ENCODE measurements at places on chromosomes 5 and 9.

GRCh38 chr9:36924071-36924470 is 110.0 kb downstream of the PAX5 start:
- DNase-seq, result peak; percentile 31

- DNase-seq, result no peak
Measured at GRCh38 chr9:114824110-114824509, 18.3 kb upstream of the TNFSF15 start.

- no peak for DNase-seq
Measured at GRCh38 chr9:37856551-37856950, 47.4 kb downstream of the SLC25A51 start.

DNA sequence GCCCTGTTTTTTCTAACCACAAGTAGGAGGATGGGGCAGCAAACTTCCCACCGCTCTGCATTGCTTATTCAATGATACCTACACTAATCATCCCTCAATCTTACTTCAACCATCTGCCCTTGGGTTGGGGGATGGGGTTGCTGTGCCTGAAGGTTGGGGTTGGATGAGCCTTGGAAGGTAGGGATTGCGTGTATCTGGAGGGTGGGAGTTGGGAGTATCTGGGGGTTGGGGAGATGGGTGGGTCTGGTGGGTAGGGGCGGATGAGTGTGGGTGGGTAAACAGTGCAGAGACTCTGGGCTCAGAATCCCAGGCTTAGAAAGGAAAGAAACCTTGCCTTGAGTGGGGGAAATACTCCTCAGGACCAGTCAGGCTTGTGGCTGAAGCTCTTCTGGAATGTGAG is 467.4 kb downstream of the DIRAS2 start:
- no peak for DNase-seq

DNA sequence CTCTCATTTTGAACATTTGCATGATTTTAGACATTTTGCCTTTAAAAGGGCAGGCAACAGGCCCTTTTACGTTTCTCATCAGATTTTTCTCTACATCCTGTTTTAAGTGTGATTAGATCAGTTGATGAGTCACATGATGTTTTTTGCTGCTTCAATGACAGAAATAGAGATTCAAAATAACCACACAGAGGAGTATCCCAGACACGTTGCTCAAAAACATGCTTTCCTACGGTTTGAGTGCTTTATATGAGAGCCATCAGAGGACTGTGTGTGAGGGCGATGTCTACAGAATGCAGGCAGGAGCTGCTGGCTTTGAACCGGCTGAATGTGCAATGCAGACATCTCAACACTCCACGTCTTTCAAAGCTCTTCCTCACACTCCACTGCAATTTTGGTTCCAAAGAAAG is 42.1 kb downstream of the OTULIN start:
- DNase-seq, result no peak

- no peak for DNase-seq
Measured at GRCh38 chr5:180301253-180301652, 9.4 kb upstream of the MAPK9 start.

DNA sequence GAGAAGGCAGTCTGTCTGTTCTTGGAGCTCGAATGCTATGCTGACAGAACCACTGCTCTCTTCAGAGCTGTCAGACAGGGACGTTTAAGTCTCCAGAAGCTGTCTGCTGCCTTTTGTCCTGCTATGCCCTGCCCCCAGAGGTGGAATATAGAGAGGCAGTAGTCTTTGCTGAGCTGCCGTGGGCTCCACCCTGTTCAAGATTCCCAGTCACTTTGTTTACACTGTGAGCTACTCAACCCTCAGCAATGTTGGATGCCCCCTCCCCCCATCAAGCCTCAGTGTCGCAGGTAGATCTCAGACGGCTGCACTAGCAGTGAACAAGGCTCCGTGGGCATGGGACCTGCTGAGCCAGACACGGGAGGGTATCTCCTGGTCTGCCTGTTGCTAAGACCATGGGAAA is 344.2 kb downstream of the TMEM161B start:
- DNase-seq, result no peak

DNA sequence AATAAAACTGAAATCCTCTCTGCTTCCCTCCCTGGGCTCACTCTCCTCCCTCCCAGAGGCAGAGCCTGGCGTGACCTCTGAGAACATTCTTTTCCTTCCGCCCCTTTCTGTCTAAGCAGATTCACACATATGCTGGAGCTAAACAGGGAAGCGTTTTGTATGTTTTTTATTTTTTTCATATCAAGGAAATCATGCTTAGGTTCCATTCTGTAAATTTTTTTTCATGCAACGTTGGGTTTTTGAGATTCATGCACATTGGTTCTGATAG is 20.2 kb upstream of the BARHL1 start:
- no peak for DNase-seq

DNA sequence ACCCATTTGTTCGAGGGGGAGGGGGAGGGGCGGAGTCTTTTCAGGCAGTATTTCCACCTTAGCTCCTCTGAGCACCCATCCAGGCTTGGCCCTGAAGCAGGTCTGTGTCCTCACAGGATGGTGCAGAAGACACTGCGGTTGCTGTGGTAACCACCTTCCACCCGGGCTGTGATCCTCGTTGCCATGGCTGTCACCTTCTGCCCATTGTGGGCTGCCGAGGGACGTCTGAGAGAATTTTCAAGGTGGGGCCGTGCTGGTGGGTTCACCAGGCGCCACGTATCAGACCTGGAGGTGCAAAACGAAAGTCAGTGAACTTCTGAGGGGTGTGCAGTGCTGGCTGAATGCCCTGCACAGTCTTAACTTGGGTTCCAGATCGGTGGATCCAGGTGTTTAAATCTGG is 26.7 kb downstream of the POLR1E start:
- no peak for DNase-seq

GRCh38 chr5:14066326-14066725 is 76.8 kb upstream of the TRIO start:
- DNase-seq, result no peak

DNA sequence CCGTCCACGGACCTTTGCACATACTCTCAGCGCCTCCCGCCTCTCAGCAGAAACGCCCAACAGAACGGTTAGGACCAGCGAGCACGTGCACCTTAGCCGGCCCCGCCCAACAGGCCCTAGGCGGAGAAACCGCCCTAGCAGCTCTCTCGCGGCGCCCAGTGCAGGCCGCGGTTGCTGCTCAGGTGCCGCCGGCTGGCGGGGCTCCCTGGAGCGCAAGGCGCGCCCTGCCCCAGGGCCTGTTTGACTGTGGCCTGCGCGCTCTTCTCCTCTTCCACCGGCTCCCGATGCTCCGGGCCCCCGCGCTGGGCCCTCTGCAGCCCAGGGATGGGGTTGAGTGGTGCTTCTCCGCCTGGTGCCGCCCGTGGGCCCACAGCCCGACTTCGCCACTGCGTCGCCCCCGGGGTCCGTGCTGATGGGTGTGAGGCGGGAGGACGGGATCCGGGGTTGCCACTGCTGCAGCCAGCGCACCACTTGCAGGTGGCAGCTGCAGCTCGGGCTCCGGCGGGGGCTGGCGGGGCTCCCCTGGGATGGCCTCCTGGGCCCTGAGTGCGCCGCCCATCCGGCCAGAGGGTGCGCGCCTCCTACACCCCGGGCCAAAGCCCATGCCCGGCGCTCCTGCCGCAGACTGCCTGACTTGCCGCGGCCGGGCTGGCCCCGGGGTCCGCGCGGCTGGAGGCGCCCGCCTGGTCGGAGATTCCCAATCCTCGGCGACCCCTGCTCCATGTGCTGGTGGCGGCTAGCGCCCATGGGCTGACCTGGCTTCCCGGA is 1889.4 kb upstream of the CDH9 start:
- no peak for DNase-seq

DNA sequence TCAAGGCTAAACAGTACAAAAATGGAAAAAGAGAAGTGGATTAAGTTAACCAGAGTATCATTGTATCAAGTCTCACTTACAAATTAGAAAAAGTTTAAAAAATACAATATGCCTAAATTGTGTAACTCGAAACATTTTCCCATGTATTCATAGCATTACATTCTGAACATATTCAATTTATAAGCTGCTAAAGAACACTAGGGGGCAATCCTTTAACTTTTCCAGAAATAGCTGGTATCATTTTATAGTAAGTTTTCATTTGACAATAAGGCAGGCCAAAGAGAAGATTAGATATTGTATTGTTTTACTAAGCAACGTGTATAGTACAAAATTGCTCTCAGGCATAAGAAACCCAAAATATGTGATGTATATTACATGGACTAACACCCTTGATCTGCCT is 234.6 kb downstream of the ADGRV1 start:
- DNase-seq, result no peak

DNA sequence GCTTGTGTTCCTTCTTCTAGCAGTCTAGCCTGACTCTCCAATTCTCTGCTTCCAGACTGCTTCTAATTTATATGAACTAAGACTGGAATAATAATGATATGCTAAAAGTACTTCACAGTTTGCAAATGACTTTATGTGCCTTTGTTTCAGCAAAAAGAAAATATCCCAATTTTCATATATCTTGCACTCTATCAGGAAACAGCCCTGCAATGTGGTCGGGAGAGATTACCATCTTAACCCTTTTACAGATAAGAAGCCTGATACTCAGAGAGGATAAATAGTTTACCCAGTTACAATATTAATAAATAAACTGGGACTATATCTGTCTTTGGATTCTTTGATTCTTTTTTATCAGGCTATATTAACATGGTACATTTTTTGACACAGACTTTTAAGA is 126.0 kb downstream of the CDC42SE2 start:
- DNase-seq, result no peak

- DNase-seq, result peak; percentile 23
Measured at GRCh38 chr5:96279801-96280542, 153.1 kb downstream of the PCSK1 start.

- no peak for DNase-seq
Measured at GRCh38 chr5:905139-905642, 12.5 kb downstream of the TRIP13 start.

- no peak for DNase-seq
Measured at GRCh38 chr5:89087551-89088318, 204.8 kb upstream of the MEF2C start.

GRCh38 chr9:38172586-38172985 is 103.6 kb upstream of the SHB start:
- DNase-seq, result no peak

- peak; percentile 32 for DNase-seq
Measured at GRCh38 chr5:100840370-100840769, 62.7 kb downstream of the ST8SIA4 start.

GRCh38 chr5:167945542-167946384 is 345.7 kb upstream of the WWC1 start:
- DNase-seq, result no peak

DNA sequence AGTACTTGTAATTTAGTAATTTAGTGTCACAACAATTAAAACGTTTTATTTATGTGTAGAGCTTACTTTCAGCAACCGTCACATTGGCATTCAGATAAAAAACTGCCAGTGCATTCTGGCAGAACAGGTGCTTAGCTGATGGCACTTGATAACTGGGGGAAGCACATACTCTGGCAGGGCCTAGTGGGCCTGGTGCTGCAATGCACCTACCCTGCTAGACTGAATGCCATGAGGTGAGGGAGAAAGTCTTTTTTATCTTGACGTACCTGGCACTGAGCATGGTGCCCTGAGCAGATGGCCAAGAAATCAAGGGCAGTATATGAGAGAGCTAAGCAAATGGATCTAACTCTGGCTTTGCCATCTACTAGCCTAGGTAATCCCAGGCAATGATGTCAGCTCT is 280.6 kb upstream of the EFNA5 start:
- DNase-seq, result no peak

- DNase-seq, result no peak
Measured at GRCh38 chr9:116313638-116314037, 160.0 kb downstream of the PAPPA start.

DNA sequence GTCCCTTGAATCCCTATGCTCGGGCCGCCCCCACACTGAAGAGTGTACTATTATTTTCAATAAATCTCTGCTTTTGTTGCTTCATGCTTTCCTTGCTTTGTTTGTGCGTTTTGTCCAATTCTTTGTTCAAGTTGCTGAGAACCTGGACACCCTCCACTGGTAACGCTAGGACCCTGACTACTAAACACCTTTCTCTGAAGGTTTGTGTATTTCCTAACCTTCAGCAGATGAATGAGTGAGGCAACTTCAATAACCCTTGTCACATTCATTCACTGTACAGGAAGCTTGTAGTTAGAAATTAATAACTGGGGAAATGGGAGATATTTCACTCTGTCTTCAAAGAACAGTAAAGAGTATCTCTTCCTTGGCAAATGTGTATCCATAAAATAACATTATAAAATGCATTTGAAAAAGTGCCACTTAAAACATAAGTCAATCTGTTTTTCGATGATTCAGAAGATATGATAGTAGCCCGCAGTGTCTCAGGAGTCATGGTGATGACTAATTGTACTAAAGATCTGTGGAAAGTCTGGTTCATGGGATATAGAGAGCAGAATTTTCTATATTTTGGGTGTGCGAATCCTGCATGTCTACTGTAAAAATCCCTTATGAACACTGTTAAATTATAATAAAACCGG is 43.2 kb upstream of the ANKH start:
- no peak for DNase-seq

- no peak for DNase-seq
Measured at GRCh38 chr9:107363516-107364152, 80.6 kb downstream of the RAD23B start.

DNA sequence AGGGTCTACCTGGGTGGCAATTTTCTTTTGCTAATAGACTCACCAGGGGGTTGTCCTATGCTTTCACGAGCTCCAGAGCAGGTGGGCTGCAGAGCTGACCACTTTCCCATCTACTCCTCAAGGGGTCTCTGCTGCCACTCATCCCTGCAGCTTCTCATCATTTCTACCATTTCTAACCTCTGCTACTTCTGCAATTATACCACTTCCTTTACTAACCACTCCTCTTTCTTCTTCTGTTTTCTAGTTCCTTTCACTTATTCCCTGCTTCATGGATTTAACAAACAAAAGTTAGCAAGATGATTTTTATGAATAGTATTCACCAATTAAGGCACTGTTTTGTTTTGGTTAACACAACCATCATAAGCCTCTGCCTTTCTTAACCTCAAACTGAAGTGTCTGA is 34.5 kb upstream of the NIPBL start:
- no peak for DNase-seq

DNA sequence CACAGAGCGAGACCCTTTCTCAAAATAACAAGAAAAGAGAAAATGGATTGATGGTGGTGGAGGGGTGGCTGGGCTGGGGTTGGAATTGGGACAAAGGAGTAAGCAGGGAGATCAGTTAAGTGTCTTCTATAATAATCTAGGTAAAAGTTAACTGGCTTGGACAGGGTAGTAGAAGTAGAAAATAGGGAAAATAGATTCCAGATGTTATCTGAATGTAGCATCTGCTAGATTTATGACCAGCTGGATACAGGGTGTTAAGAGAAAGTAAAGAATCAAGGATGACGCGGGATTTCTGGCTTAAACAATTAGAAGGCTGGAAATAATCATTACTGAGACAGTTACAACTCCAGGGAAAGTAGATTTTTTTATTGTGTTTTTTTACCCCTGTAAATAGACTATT is 13.0 kb downstream of the PPP6C start:
- DNase-seq, result no peak
